Cardiac fibroblast (primary cell): ENCODE measurements at places on chromosomes 11 and 22.

- no peak for DNase-seq
Observed at GRCh38 chr22:49972163-49973017, 11.8 kb downstream of the PIM3 start.

- no peak for DNase-seq
Observed at GRCh38 chr11:123299721-123300120, 104.7 kb upstream of the CLMP start.

DNA sequence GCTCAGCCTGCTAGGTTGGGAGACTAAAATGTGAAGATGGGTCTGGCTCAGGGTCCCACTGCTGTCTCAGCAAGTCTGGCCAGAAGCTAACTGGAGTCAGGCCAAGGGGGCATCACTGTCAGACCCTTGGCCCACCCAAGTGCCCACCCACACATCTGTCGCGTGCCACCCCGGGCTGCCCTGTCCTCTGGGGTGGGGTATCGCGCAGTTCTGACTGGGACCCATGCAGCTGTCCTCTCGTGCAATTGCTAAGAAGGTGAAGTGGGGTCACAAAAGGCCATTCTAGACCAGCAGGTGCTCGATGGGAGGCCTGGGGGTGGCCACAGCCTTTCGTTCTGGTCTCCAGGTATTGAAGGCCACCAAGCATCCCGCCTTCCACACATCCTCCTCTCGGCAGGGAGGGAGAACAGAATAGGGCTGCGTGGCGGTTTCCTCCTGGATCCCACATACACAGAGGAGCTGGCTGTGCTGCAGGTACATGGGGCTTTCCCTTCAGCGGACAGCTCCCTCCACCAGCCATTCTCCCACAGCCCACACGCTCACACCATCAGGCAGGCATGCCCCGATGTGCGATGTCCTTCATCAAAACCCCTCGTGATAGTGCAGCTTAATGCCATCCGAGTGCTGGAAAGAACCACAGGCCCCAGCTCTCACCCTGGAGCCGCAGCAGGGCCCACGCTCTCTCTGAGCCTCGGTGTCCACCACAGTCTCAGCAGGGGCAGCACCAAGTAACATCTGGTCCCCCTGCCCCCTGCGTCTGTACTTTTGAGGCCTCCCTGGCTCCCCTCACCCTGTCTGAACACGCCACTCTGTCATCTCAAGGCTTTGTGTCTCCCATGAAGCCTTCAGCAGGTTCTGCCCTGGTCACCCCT is 37.6 kb downstream of the SHANK2 start:
- no peak for DNase-seq

DNA sequence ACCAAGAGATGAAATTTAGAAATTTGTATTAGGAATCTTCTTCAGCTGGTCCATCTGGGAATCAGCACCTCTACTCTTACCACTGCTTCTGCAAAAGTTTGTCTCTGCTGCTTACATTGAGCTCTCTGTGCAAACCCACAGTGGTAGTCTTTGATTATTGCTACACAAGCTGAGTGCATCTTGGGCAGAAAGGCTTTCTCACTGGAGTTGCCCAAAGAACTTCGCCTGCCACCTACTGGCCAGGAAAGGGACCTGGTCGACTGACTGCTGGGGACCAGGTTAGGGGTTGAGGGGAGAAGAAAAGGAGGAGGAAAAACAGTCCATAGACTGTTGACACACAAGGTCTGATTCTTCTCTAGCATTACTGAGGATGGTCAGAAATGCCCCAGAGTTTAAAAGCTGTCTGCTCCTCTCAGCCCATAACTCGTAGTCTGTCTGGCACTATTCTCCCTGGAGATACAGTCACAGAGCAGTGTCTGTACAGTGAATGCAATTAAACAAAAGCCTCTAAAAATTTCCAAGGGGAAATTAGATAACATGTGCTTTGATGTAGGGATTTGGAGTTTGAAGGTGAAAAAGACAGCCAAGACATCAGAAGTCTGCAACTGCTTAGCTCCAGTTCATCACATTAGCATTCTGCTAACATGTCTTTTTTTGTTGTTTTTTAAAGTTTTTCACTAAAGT is 215.0 kb upstream of the CTSC start:
- peak; percentile 73 for DNase-seq

DNA sequence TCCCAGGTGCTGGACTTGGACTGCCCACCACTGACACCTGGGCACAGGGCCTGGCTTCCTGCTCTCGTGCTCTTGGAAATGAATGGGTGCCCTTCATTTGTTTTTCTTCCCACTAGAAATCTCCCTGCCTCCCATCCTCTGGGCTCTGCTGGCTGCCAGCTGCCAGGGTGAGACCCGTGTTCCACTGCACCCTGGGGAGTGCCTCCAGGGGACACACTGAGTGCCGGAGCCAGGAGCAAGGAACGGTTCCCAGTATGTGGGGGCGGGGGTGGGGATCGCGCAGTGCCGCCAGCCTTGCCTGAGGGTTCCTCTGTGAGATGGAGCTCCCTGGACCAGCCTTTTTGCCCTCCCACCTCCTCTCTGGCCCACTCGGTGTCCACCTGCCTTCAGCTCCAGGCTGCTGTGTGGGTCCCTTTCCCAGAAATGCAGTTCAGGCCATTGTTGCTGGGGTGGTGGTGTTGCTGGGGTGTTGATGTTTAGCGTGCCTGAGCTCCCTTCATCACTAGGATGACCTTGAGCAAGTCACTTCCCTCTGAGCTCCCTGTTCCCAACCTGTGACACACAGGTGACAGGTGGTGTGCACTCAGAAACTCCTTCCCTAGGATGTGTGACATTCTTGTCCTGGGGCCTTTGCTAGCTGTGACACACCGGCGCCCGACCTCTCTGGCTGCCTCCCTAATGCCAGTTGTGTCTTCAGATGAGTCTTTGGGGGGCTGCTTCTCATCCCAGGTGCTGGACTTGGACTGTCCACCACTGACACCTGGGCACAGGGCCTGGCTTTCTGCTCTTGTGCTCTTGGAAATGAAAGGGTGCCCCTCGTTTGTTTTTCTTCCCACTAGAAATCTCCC is 72.1 kb downstream of the MED15 start:
- DNase-seq: no peak

DNA sequence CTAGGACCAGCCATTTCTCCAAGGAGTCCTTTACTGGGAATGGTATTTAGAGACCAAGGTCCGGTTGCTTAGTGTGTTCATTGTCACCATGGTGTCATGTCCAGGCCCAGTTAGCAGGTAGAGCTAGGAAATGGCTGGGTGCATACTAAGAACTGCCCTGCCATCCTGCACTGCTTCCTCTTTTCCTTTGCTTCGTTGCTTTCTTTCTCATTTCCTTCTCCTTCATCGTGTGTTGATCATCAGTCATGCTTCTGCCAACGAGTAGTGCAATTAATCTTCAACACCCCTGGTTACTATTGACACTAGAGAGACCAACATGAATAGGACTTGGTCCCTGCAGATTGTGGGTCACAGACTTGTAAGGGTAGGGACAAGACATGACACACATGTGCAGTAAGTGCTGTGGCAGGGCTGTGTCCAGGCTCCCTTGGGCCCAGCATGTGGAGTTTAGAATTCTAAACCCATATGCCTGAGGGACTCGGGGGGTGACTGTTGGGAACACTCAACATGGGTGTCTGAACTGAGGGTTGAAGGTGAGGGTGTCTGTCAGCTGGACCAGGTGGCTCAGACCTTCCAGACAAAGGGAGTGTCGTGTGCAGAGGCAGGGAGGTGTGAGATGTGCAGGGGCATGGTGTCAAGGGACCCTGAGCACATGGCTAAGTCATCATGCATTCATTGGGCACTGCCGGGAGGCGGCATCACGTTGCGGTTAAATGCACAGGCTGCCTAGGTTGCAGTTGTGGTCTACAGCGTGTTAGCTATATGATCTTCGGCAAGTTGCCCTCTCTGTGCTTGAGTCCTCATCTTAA is 42.6 kb downstream of the ST14 start:
- no peak for DNase-seq

DNA sequence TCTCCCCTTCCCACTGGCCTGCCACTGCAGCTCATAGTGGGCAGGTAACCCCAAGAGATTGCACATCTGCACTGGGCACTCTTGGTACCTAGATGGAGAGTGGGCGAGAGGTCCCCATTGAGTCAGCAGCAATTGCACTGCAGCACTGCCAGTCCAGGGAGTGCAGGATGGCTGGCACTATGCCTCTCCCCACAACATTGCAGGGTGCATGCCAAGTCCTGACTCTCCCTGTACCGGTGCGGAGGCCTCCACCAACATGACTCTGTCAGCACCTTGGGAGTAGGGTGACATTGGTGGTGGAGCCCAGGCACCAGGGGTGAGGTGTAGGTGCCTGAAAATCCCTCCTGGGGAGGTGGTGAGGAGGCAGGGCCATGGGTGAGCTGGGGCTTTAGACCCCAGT is 82.2 kb downstream of the TRAF6 start:
- no peak for DNase-seq

DNA sequence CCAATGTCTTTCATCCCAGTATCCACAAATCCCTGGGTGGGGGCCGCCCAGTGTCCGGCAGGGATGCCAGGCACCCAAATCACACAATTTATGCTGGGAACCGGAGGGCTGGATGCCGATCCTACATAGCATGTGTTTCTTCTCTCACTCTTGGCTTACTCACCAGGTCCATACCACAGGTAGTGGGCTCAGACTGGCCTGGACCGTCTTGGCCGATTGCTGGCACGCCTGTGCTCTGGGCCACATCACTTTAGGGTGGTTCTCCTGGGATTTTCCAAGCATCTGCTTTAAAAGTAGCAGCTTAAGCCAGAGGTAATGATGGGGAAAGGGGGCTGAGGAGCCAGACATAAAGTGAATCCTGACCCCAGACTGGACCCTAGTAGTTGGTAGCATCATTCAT is 22.6 kb upstream of the ALDH3B2 start:
- no peak for DNase-seq

- DNase-seq: no peak
Observed at GRCh38 chr11:68999093-68999747, 13.8 kb downstream of the MRGPRF start.
